Globus pallidus (tissue), 1 donor: ENCODE measurements at places on chromosomes 7 and 10.

DNA sequence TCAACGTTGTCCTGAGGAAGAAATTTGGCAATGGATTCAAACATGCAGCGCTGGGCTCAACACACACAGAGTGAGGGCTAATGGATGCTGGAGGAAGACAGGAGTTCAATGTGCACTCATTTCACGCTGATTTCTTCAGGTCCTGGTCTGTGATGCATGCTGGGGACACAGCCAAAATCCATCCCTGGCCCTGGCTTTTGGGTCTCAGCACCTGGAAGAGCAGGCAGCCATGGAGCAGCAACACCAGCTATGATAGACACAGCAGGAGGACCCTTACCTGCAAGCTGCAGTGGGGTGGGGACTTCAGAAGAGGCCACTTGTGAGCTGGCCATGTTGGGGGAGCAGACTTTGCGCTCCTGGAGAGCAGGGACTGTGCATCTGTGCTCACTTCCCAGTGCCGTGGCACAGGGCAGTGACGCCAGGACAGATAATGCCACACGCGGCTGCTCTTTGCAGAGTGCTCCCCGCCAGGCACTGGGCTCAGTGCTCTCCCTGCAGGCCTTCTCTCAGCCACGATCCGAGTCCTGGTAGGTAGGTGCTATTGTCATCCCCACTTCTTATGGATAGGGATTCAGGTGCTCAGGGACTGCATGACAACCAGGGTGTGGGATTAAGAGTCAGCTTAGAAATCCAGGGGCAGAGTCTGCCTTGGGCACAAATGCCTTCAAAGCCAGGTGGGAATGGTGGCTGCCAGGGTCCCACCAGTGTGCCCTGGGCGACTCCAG is 138.8 kb upstream of the UNC5B start:
- DNase-seq, result no peak

GRCh38 chr7:49479936-49480544 is 293.4 kb upstream of the VWC2 start:
- no peak for DNase-seq

- DNase-seq, result no peak
Measured at GRCh38 chr7:93773446-93773845, 117.1 kb downstream of the TFPI2 start.

GRCh38 chr10:51377070-51377931 is 303.0 kb downstream of the PRKG1 start:
- no peak for DNase-seq

- DNase-seq, result peak; percentile 77
Measured at GRCh38 chr7:23570592-23571200, 26.5 kb upstream of the CCDC126 start.

DNA sequence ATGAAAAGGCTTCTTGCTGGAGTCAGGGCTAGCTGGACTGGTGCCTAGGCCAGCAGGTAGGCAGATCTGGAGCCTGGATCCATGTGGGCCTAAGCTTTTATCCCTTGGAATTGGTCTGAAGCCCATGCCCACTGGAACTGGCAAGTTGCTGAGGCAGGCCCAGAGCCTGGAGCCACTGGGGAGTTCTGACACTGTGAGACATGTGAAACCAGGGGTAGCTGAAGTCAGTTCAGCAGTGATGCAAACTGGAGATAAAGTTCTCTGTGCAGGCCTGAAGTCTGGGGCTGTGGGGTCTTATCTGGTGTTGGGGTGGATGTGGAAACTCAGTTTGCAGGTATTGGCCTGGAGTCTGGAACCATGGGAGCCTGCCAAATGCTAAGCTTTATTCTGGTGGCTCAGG is 9.7 kb upstream of the THSD7A start:
- DNase-seq, result no peak

GRCh38 chr10:69716711-69717560 is 84.8 kb upstream of the COL13A1 start:
- DNase-seq, result no peak

DNA sequence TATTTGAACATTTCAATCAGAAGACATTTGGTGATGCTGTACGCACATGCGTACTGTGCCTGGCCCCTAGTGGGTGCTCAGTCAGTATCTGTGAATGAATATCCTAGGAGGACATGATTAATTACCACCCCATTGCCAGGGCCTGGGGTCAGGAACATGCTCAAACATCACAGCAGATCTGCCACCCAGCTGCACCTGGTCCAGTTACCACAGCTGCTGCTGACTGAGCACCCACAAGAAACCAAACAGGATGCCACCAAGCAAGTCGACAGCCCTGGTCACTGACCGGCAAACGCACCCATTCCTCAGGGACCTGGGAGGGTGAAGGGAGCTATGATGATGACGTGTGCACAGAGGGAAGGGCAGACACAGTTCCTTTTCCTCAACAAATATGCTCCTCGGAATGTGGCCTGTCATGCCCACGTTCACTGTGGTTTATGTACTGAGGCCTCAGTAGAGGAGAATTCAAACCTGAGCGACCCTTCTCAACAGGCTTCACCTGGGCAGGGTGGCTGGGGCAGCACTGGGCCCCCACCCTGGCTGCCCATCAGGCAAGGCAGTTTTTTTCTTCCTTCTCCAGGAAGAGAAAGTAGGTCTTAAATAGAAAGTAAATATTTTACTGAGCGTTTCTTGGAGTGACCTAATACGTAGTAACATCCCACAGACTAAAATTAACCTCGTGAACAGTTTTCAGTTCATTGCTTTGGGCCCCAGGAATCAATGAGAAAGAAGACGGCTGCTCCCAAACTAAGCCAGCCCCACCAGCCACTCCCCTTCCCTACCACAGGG is 13.4 kb downstream of the CTBP2 start:
- no peak for DNase-seq

DNA sequence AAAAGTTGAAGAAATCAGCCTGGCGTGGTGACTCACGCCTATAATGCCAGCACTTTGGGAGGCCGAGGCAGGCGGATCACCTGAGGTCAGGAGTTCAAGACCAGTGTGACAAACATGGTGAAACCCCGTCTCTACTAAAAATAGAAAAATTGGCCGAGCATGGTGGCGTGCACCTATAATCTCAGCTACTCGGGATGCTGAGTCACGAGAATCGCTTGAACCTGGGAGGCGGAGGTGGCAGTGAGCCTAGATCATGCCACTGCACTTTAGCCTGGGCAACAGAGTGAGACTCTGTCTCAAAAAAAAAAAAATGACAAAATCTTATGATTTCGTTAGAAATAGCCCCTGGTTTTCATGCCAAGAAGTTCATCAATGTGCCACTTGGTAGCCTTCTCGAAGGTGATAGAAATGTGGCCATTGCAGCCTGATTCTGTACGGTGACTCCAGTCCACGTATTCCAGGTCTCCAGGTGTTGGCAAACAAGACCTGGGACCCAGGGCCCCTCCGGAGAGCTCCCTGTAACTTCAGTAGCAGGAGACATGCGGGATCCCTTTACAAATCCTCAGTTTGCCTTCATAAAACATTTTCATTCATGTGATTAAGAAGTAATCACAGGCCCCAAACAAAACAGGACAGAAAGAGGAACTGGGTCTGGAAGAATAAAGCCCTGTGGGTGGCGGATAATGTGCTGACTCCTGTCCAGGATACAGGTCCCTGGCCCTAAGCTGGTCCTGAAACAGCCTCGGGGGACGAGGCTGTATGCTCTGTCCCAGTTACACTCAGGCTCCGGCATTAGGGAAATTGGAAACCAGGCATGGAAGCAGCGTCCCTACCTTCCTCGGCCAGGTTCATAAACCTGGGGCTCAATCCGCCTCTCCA is 207.3 kb upstream of the SH2B2 start:
- no peak for DNase-seq

GRCh38 chr7:138952791-138953190 is 28.4 kb downstream of the KIAA1549 start:
- no peak for DNase-seq

DNA sequence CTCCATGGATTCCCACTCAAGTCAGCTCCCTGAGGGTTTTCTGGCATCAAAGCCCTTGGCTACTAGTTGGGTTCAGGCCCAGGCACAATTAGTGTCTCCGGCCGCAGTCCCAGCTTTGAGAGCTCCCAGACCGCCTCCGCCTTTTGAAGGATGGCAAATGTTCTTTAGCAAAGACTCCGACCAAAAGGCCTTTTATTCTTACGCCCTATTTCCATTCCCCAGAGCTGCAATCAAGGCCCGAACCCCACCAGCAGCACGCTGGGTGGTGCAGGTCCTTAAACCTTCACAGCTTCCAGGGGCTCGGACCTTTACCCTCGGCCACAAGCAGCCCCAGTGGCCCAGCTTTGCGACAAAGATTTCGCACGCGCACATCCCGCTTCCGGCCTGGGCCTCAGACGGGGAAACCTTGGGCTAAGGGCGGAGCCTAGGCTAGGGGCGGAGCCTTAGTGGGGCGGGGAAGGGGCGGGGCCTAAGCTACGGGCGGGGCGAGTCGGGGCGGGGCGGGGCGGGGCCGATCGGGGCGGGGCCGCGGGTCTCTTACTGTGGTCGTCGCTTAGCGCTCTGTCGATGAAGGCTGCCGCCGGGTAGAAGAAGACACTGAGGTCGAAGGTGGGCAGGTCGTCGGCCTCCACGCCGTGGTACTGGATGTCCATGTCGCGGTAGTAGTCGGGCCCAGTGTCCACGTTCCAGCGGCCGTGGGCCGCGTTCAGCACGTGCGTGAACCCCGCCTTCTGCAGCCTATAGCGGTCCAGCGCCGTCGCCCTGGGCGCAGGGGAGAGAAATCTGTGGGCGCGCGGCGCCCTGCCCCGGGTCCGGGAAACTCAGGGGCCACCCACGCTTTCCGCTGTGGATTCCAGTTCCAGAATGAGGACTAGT is 68.0 kb upstream of the SAMD8 start:
- no peak for DNase-seq

- no peak for DNase-seq
Measured at GRCh38 chr10:70678757-70679489, 6.6 kb downstream of the ADAMTS14 start.

- no peak for DNase-seq
Measured at GRCh38 chr7:116426428-116427156, 72.9 kb upstream of the CAV2 start.

DNA sequence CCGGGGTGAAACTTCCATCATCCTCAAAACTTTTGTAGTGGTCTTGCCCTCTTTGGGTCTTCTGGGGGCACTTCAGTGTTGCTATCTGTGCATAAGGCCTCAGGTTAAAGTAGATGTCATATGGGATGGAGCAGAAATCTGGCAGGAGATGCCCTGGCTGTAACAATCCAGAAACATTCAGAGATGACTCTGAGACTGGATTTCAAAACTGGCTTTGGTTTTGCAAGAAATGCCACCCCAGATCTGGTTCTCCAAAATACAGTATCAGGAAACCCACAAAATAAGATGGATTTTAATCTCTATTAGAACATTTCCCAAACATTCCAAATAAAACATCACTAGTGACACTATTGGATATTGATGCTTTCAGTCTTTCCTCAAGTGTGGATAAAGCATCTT is 191.5 kb downstream of the REEP3 start:
- DNase-seq, result no peak

DNA sequence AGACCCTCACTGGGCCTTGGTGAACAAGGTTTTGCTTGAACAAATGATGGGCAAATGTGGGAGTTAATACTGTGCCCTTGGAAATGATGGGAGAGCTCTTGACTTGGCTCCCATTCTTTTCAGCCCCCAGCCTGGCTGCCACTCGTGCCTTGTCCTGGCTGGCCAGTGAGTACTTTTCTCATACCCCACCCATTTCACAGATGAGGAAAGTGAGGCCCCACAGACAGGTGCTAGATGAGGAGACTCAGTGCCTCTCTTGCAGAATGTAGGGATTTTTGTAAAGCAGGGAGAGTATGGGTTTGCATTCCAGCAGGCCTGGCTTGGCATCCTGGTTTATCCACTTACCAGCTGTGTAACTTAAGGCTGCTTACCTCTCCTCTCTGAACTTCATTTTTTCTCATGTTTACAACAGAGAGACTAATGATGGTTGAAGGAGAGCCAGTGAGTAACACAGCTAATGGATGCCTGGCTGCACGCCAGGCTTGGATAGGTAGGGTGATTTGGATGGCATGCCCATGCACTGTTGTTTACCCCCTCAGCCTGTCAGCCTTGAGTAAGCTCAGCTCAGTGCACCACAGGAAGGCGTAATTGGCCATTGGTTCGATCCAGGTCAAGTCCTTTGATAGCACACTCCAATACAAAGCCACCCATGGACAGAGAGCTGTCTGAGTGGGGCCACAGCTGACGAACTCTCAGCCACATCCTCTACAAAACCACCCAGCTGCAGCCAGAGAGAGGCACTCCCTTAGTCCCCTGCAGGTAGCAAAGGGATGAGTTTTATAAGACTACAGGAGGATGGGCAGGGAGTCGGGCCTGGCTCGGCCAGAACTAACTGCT is 436.8 kb downstream of the RPS24 start:
- DNase-seq, result no peak
